ENCODE measurements at places on chromosomes 7 and 10.
A peak's percentile ranks its signal among the peaks of the same experiment; 100 is the strongest.

- no peak for DNase-seq
These were observed 15.2 kb upstream of the FRMPD2 start for GRCh38 chr10:48289501-48290238.

- DNase-seq, result no peak
These were observed 80.4 kb upstream of the MGMT start for GRCh38 chr10:129386415-129387257.

DNA sequence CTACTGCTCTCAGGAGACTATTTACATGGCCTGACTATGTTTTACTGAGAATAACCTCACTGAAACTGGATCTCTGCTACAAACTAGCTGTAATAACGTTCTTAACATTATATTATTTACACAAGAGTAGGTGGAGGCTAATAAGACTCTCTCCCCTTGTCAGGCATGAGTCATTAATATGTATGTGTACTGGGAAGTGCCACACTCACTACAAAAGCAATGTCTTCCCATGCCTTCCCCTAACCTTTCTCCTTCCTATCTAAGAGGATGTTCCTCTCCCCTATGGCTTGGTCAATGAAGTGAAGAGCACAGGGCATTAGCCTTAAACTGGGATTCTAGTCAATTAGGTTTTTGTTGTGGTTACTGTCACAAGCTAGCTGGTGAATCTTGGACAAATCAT lies 147.9 kb downstream of the DGKB start:
- no peak for DNase-seq

DNA sequence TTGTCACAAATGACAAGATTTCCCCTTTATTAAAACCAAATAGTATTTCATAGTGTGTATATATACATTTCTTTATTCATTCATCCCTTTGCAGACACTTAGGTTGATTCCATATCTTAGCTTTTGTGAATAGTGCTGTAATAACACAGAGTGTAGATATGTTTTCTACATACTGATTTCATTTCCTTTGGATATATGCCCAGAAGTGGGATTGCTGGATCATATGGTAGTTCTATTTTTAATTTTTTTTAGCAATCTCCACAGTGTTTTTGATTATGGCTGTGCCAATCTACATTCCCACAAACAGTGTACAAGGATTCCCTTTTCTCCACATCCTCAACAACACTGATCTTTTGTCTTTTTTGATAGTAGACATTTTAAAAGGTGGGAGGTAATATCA lies 46.4 kb downstream of the CSTF2T start:
- DNase-seq, result no peak

- DNase-seq, result no peak
These were observed 7.0 kb upstream of the GHRHR start for GRCh38 chr7:30956704-30957103.

DNA sequence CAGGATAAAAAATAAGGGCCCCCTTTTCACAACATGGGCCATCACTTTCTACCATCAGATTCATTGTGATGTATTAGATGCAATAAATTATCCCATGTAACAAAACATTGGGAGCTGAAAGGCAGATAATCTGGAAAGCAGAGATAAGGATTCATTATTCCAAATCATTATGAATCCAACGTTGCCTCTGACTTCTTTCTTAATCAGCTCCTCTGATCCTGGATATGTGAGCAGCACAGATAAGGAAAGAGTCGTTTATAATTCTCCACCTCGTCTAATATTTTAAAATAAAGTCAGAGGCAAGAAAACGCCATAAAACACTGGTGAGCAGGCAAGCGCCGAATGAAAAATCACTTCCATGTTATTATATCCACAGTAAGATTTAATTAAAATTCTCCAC lies 13.8 kb upstream of the GATA3 start:
- DNase-seq, result no peak

GRCh38 chr7:121404348-121404747 lies 8.2 kb upstream of the FAM3C start:
- no peak for DNase-seq

GRCh38 chr10:48682265-48682664 lies 2.4 kb upstream of the WDFY4 start:
- no peak for DNase-seq

DNA sequence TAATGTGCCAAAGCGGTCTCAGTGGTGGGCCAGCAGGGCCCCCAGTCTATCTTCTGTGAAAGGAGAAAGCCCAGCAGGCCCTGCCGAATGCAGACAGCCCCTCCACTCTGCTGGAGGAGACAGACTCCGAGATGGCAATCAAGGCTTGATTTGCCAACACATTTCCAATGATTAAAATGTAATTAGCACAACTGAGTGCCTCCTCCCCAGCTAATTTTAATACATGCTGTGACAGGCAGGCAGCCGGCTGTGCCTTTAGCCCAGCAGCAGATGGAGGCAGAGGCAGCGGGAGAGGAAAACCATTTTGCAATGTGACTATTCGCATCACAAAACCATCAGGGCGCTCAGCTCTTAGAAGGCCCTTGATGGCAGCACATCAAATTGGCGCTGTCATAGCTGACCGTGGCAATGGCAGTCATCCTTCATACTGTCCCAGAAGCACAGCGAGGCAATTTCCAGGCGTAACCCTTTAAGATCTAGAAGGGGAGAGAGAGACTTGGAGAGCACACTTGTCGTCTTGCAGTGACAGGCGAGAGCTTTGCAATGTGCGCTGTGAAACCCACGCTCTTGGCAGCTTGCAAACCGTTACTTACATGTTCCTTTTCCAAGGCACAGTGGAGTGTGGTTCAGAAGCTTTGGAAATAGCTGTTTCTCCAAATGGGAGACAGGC lies 714.8 kb upstream of the GALNT17 start:
- DNase-seq, result peak; percentile 3

DNA sequence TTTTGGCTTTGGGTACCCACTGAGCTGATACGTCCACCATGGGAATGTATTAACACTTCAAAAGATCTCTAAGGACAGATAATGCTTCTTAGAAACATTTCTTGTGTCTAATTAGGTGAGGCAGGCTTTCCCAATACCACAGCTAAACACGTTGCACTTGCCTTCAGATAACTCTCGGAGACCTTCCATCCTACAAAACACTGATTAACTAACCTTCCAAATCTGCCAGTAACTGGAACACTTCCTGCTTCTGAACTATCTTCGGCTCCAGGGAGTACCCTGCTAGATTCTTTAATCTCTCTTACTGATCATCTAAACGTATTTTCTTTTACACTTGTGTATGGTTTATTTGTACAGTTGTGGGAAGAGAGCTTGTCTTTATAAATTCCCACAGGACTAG lies 1.1 kb upstream of the WNT16 start:
- DNase-seq, result no peak

GRCh38 chr7:75565132-75565837 lies 73.2 kb downstream of the SPDYE5 start:
- peak; percentile 16 for DNase-seq

- DNase-seq, result no peak
These were observed 47.9 kb downstream of the PWWP2B start for GRCh38 chr10:132444877-132445351.

DNA sequence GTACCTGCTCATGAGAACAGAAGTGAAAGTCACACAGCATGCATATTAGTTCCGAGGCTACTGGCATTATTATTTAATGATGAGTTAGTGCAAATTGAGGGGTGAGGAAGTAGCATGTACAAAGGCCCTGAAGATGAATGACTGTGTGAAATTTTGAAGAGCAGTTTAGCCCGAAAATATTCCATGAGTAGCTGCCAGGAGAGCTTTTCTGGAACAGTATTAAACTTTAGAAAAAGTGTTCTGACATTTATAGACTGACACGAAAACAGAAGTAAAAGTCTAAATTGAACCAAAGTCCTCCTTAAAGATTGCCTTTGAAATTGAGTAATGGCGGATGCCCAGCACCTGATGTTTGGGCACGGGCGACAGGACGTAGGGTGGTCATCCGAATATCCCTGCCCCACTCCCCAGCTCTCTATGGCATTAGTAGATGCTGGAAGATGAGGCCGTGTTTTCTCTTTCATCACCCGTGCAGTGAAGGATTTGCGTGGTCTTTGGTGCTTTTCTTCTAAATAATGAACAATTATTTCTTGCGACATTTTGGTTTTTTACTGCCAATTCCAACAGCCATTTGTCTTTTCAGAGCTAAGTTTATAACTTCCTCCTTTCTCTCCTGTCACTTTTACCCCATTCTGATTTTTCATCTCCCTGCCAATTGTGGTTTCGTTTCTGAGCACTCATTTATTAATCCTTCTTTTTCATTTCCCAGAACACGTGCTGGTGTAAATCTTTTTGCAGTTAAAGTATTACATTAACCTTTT lies 192.6 kb downstream of the MGMT start:
- no peak for DNase-seq

GRCh38 chr10:86981716-86982115 lies 13.4 kb downstream of the ADIRF start:
- DNase-seq, result no peak

DNA sequence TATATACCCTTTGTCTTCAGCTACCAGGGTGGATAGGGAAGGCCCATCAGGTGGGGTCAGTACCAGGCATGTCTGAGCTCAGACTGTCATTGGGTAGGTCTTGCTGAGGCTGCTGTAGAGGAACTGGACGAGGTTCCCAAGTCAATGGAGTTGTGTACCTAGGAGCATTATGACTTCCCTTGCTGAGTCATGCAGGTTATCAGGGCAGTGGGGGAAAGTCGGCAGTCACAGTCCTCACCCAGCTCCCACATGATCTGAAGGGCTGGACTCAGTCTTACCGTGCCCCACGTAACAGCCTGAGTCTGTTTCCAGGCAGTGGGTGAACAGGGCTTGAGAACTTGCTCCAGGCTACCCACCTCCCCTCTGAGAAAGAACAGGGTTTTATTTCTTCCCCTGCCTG lies 260.8 kb upstream of the COBL start:
- no peak for DNase-seq

DNA sequence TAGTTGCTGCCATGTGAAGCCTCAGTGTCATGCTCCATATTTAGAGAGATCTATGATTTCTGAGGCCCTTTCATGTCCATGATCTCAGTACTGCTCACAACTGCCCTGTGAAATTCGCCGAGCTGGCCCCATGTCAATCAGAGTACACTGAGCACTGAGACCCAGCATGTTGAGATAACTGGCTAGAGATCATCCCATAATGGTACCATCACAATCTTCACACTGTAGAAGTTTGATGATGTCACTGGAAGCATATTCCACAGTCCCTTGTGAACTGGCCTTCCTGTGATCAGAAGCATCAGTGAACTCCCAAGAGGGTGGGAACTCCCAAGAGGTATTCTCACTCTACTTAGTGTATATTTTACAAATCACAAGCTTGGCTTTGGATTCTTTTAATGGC lies 116.0 kb downstream of the EGFR start:
- no peak for DNase-seq

GRCh38 chr7:47636433-47637175 lies 54.7 kb upstream of the TNS3 start:
- no peak for DNase-seq

- no peak for DNase-seq
These were observed 66.4 kb downstream of the MGAM2 start for GRCh38 chr7:142177869-142178268.

- DNase-seq, result no peak
These were observed 93.6 kb downstream of the RGS10 start for GRCh38 chr10:119448628-119449584.

- no peak for DNase-seq
These were observed 176.0 kb downstream of the ARID5B start for GRCh38 chr10:62077330-62078015.

- no peak for DNase-seq
These were observed 18.4 kb upstream of the CALN1 start for GRCh38 chr7:72430531-72430930.

DNA sequence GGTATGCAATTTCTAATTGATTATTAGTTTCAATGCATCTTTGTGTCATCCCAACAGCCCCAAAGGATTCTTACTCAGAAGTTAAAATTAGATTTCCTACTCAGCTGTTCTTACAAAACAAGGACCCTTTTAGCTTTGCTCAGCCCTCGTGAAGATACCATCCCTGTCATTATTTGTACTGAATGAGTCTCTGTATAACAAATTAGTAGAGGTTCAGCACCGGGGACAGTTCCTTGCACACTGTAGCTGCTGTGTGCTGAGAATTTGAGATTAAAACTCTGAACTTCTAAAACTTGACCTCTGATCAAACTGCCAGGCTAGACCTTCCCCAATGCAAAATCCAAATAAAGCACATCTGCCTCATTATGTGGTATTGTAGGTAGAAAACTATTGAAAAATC lies 299.1 kb downstream of the LHFPL3 start:
- no peak for DNase-seq

DNA sequence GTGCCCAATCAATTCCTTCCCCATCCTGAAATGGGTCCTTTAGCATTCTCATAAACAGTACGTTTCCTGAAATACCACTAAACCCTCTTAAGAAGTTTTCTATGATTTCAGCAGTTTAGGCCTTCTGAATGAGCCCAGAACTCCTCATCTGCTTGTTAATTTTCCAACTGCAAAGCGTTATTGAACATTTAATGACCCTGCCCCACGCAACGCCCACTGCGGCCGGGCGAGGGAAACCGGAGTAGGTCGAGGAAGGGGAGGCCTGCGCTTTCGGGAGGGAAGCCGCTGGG lies 608 bp upstream of the UBN2 start:
- no peak for DNase-seq

GRCh38 chr10:133277277-133277992 lies 767 bp upstream of the ADAM8 start:
- DNase-seq, result no peak

DNA sequence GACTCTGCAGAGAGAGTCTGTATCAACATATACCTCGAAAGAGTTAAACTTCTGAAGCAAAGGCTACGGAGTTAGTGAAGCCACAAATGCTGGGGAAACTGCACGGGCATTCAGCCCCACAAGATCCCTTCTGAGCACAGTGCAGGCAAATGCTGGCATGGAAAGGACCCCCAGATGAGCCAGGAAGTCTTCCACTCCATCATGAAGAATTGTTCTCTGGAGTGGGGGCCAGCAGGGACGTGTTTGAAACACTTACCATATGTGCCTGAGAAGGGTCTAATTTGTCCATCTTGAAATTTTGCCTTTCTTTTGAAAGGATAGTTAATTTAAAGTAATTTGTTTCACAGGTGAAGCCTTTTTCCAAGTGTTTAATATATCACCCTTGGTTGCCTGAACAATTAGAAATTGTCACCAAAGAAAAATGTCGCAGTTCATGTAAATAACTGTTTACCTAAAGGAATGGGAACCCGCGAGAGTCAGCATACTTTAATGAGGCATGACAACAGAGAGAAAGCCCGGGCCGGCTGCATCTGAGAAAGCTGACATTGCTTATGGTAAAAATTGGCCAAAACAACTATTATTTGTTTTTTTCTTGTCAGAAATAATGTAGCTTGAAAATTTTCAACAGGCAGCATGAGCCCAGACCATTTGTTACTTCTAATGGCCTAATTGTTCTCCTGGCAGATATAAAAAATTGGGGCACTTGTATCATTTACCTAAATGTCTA lies 287.6 kb upstream of the MGMT start:
- no peak for DNase-seq

GRCh38 chr10:100291356-100291755 lies 4.9 kb upstream of the BLOC1S2 start:
- no peak for DNase-seq

- DNase-seq, result no peak
These were observed 770.9 kb downstream of the TNS3 start for GRCh38 chr7:46810986-46811385.

- no peak for DNase-seq
These were observed 294.8 kb downstream of the MDFIC start for GRCh38 chr7:115216652-115217051.

GRCh38 chr10:52217531-52217930 lies 96.5 kb upstream of the DKK1 start:
- no peak for DNase-seq

Measured in hypothalamus (tissue), 51 donors.